ENCODE measurements at places on chromosomes 3 and 15. TPM values are rescaled to one million over a fixed set of nuclear protein-coding genes. Genes with fewer than 3 reads are reported as not detected.

DNA sequence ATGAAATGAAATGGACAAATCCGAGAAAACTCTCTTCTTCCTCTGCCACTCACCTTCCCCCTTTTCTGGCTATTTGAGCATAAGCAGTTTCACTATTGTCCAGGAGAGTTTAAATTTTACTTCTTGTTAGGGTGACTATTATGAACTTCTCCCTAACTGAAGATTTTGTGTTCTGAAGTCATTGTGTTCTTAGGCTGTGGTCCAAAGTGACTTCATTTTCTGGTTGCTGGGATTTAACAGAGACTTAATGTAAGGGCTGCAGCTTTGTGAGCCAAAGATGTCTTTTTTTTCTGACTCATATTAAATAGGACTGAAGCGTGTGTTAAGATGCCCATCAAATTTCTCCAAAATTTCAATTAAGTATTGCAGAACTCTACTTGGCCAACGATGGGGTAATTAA, 46.5 kb upstream of the FSTL1 start:
- no peak overlapping the region for H3K4me3 ChIP-seq
- H3K27me3 ChIP-seq, result peaks cover 11% of the 10 kb centered on the region
- H3K36me3 ChIP-seq, result peaks cover 1% of the 10 kb centered on the region
- DNase-seq, result no peak
- H3K27ac ChIP-seq, result no peak overlapping the region
- H3K4me1 ChIP-seq, result no peaks in the 10 kb centered on the region

DNA sequence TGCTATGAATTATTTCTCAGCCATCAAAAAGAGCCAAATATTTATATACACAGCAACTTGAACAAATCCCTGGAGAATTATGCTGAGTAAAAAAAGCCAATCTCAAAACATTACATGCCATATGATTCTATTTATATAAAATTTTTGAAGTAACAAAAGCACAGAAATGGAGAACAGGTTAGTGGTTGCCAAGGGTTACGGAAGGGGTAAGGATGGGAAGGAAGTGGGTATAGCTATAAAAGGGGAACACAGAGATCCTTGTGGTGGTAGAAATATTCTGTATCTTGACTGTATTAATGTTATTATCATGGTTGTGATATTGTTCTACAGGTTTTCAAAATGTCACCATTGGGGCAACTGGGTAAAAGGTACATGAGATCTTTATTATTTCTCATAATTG, 62.3 kb upstream of the ASB14 start:
- no peak overlapping the region for H3K27ac ChIP-seq
- H3K36me3 ChIP-seq, result no peaks in the 10 kb centered on the region
- no peaks in the 10 kb centered on the region for H3K4me1 ChIP-seq
- H3K4me3 ChIP-seq, result no peak overlapping the region
- H3K27me3 ChIP-seq, result peaks cover 5% of the 10 kb centered on the region
- DNase-seq, result no peak

GRCh38 chr3:100104817-100105413, 9.4 kb downstream of the FILIP1L start:
- no peaks in the 10 kb centered on the region for H3K27me3 ChIP-seq
- H3K27ac ChIP-seq, result peak overlapping the region; percentile 84
- H3K4me3 ChIP-seq, result no peak overlapping the region
- H3K36me3 ChIP-seq, result peaks cover 34% of the 10 kb centered on the region
- H3K4me1 ChIP-seq, result peaks cover 68% of the 10 kb centered on the region
- no peak for DNase-seq

- no peak overlapping the region for H3K4me3 ChIP-seq
- DNase-seq, result no peak
- H3K27ac ChIP-seq, result no peak overlapping the region
- no peaks in the 10 kb centered on the region for H3K27me3 ChIP-seq
These were observed 14.9 kb upstream of the STX19 start for GRCh38 chr3:94043285-94043684.

The RYR3 gene
- total RNA-seq, result not detected

The PDZRN3 gene
- total RNA-seq, result not detected

DNA sequence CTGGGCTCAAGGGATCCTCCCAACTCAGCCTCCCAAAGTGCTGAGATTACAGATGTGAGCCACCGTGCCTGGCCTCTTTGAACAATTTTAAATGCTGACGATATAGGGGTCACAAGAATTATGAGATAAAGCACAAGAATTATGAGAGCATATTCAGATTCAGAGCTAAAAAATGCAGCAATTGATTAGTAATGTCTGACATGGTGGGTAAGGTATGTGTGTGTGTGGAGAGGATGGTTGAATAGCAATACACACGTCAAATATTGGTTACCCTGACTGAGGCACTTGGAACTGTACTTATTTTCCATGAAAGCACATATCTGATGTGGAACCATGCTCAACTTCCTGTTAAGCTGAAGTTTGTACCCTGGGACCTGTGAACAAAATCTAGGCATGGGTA, 115.6 kb downstream of the EOMES start:
- no peak overlapping the region for H3K27ac ChIP-seq
- no peaks in the 10 kb centered on the region for H3K27me3 ChIP-seq
- H3K4me3 ChIP-seq, result no peak overlapping the region
- H3K4me1 ChIP-seq, result no peaks in the 10 kb centered on the region

DNA sequence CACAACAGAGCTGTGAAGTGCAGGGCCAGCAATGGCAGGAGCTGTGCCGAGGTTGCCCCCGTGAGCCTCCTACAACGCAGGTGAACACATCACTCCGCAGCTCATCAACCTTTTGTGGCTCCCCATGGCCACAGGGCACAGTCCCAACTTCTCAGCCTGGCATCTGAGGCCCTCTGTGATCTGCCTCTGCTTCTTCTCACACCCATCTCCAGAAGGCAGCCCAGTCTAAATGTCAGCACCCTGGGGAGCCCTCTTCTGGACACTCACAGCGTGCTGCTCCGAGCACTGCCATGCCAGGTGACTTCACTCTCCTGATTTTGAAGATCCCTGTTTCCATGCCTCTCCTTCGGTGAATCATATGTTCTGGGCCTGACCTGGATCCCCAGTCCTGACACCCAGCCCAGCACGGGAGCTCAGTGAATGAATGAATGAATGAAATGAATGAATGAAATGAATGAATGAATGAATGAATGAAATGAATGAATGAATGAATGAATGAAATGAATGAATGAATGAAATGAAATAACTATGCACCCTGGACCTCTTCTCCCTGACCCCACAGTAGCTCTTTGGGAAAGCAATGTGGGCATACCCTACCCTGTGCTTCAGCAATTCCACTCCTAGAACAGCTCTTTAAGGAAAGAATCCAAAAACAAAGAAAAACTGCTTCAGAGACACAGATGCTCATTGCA, 17.9 kb upstream of the SKIC8 start:
- no peaks in the 10 kb centered on the region for H3K4me1 ChIP-seq
- no peaks in the 10 kb centered on the region for H3K36me3 ChIP-seq
- no peak overlapping the region for H3K27ac ChIP-seq
- no peaks in the 10 kb centered on the region for H3K27me3 ChIP-seq
- no peak for DNase-seq

DNA sequence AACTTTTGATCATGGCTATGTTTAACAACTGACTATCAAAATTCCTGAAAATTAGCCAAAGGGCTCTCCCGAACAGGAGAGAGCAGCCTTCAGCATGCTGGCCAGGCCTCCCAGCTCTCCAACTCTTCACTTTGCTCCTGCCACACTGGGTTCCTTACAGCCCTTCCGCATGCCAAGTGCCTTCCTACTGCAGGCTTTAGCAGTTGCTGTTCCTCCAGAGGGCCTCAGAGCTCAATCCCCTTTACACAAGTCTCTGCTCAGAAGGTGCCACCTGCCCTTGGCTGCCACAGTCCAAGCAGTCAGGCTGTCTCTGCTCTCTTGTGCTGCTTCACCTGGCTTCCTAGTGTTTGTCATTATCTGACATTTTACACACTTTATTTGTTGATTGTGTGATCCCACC, 553.1 kb upstream of the PPP2R3A start:
- DNase-seq, result no peak
- H3K27me3 ChIP-seq, result no peaks in the 10 kb centered on the region
- no peak overlapping the region for H3K27ac ChIP-seq

DNA sequence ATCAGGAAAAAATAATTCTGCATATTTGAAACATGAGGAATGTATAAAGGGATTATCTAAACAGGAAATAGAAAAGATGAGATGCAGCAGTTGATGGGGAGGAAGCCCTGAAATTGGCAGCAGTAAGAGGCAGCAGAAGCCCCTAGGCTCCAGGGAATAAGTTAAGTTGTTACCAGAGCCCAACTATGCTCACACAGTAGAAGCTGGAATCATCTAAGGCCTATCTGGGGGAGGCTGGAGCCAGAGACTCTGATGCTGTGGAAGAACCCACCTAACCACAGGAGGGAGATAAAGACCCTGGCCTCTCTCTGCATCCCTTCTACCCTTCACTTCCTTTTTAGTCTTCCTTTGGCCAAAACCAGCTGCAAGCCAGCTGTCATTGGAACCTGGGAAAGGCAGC, 519.7 kb downstream of the DIPK2A start:
- no peak overlapping the region for H3K4me3 ChIP-seq

The NMNAT3 gene
- total RNA-seq, result 0.55 TPM

- DNase-seq, result no peak
- H3K4me3 ChIP-seq, result no peak overlapping the region
- H3K27me3 ChIP-seq, result peaks cover 5% of the 10 kb centered on the region
- no peaks in the 10 kb centered on the region for H3K36me3 ChIP-seq
These were observed 91.1 kb downstream of the LINGO1 start for GRCh38 chr15:77541421-77542181.

The ACTC1 gene
- total RNA-seq, result not detected

DNA sequence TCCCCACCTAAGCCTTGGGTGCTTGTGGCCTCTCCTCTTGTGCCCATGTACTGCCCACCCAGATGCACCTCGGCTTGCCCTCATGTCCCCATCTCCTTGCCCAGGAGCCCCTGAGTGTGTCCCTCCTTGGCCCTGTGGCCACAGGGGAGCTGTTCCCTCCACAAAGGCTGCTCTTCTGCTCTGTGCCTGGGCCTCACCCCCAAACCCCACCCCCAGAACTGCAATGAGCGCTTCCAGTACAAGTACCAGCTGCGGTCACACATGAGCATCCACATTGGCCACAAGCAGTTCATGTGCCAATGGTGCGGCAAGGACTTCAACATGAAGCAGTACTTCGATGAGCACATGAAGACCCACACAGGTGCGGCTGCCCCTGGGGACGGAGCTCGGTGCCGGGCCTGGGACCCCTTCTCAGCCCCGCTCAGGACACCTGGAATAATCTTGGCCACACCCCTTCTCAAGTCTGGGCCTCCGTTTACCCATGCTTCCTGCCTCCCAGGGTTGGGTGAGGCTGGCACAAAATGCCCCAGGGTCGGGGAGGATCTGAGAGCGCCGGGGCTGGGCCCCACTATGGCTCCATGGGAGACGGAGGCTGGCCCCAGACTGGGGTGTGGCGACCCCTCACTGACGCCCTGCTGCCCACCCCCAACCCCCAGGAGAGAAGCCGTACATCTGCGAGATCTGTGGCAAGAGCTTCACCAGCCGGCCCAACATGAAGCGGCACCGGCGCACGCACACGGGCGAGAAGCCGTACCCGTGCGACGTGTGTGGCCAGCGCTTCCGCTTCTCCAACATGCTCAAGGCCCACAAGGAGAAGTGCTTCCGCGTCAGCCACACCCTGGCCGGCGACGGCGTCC, 10.3 kb downstream of the ZBTB47 start:
- DNase-seq, result no peak
- no peaks in the 10 kb centered on the region for H3K36me3 ChIP-seq
- H3K27me3 ChIP-seq, result no peaks in the 10 kb centered on the region
- no peak overlapping the region for H3K4me3 ChIP-seq
- no peaks in the 10 kb centered on the region for H3K4me1 ChIP-seq
- H3K27ac ChIP-seq, result no peak overlapping the region

- no peak overlapping the region for H3K4me3 ChIP-seq
- no peak overlapping the region for H3K27ac ChIP-seq
- no peaks in the 10 kb centered on the region for H3K36me3 ChIP-seq
These were observed 11.4 kb downstream of the KCNAB1 start for GRCh38 chr3:156131799-156132198.

DNA sequence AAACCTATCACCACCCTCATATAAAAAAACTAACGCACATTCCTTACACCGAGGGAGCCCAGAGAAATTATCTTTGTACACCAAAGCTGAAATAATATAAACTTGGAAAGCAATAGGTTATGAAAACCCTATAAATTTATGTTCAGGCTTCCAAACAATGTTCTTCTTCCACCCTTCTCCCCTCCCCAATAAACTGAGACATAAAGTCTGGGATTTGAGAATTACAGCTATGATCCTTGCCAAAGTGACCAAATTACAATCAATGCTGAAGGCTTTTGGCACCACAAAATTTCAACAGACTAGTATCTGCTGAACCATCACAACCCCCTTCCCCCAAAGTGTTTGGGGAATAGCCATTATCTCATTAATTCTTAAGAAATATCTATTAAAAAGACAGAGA, 237.8 kb downstream of the FMN1 start:
- H3K4me3 ChIP-seq, result no peak overlapping the region
- H3K36me3 ChIP-seq, result no peaks in the 10 kb centered on the region
- no peak for DNase-seq

DNA sequence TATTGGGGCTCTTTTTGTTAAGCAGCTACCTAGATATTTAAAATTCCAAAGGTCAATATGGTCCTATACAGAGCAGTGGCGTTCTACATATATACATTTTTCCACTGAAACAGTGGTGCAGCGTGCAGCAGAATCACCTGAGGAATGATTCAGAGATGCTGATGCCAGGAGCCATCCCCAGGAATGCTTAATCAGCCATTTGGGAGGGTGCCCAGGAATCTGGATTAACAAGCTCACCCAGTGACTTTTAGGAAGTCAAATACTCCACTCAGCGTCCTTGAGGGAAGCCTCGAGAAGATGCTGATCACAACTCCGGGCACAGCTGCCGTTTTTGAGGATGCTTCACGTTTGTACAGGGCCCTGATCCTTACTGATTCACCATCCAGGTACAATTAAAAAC, 82.6 kb upstream of the ARHGEF3 start:
- H3K27me3 ChIP-seq, result no peaks in the 10 kb centered on the region
- no peak overlapping the region for H3K4me3 ChIP-seq
- DNase-seq, result no peak
- peaks cover 67% of the 10 kb centered on the region for H3K4me1 ChIP-seq

The BLM gene
- total RNA-seq, result 92.7 TPM

The UPK1B gene
- total RNA-seq, result not detected

The CLDN18 gene
- not detected for total RNA-seq

- H3K27ac ChIP-seq, result no peak overlapping the region
- H3K36me3 ChIP-seq, result peaks cover 4% of the 10 kb centered on the region
- H3K4me1 ChIP-seq, result peaks cover 53% of the 10 kb centered on the region
- H3K27me3 ChIP-seq, result no peaks in the 10 kb centered on the region
These were observed 49.7 kb upstream of the SCAANT1 start for GRCh38 chr3:63961891-63962290.

GRCh38 chr3:101228441-101228840, 91.9 kb downstream of the IMPG2 start:
- no peak overlapping the region for H3K4me3 ChIP-seq
- DNase-seq, result no peak
- no peaks in the 10 kb centered on the region for H3K4me1 ChIP-seq
- H3K27me3 ChIP-seq, result no peaks in the 10 kb centered on the region
- no peak overlapping the region for H3K27ac ChIP-seq

DNA sequence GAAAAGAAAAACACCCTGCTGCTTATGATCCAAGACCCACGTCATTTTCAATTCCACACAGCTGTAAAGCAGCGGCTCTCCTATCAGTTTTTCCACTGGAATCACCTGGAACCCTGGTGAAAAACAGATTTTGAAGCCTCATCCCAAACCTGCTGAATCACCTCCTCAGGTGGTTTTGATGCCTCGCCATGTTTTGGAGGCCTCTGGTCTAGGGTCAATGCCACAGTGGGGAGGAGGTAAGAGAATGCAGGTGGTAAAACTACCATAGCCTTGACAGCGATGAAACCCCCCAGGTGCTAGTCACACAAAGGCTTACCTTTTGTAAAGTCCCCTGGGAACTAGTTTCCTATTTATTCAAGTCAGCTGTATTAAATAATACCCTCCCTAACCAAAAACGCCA, 24.8 kb downstream of the MYO1E start:
- no peak for DNase-seq
- H3K4me3 ChIP-seq, result no peak overlapping the region
- peaks cover 41% of the 10 kb centered on the region for H3K4me1 ChIP-seq
